Ascending aorta (tissue), 2 donors: ENCODE measurements at places on chromosomes 2 and 18. TPM values are rescaled to one million over a fixed set of nuclear protein-coding genes. Genes with fewer than 3 reads are reported as not detected.

MYOM1 gene
- total RNA-seq = 7.8 TPM

SCYGR6 gene
- total RNA-seq = not detected

TIMM21 gene
- 27.2 TPM for total RNA-seq

ANKRD29 gene
- 118 TPM for total RNA-seq

ERMN gene
- not detected for total RNA-seq

CCDC68 gene
- total RNA-seq = 15.8 TPM

IL1F10 gene
- not detected for total RNA-seq

METTL5 gene
- total RNA-seq = 42.6 TPM

L3MBTL4 gene
- total RNA-seq = not detected

MPPE1 gene
- total RNA-seq = 18.9 TPM

DHRS9 gene
- not detected for total RNA-seq

CFC1 gene
- not detected for total RNA-seq

APCDD1 gene
- total RNA-seq = 77.0 TPM

CAPN14 gene
- total RNA-seq = not detected

TNS1 gene
- 1,334 TPM for total RNA-seq

STPG4 gene
- total RNA-seq = not detected

BABAM2 gene
- 19.6 TPM for total RNA-seq

APLF gene
- total RNA-seq = 2.8 TPM

SERPINB13 gene
- total RNA-seq = not detected

LHCGR gene
- total RNA-seq = not detected

SLC38A11 gene
- total RNA-seq = not detected

RNF144A gene
- total RNA-seq = 1.8 TPM

C2orf80 gene
- total RNA-seq = not detected

ARID5A gene
- 267 TPM for total RNA-seq

REG1B gene
- not detected for total RNA-seq

RAPGEF4 gene
- total RNA-seq = 79.9 TPM

AGFG1 gene
- total RNA-seq = 25.5 TPM

DOK6 gene
- not detected for total RNA-seq

FTCDNL1 gene
- total RNA-seq = 3.4 TPM

ACKR3 gene
- total RNA-seq = 75.6 TPM

KIDINS220 gene
- 59.1 TPM for total RNA-seq

KCNIP3 gene
- 5.2 TPM for total RNA-seq

ZNF396 gene
- 0.21 TPM for total RNA-seq

IL37 gene
- total RNA-seq = not detected

SLC4A3 gene
- total RNA-seq = 1.8 TPM

HRH4 gene
- total RNA-seq = not detected

CCL20 gene
- not detected for total RNA-seq

GALR1 gene
- not detected for total RNA-seq

TTR gene
- total RNA-seq = 5.2 TPM

MTX2 gene
- total RNA-seq = 8.5 TPM

DSG1 gene
- total RNA-seq = not detected

MEP1B gene
- total RNA-seq = not detected

TMEM37 gene
- total RNA-seq = 2.3 TPM

POTEI gene
- not detected for total RNA-seq

FBXO48 gene
- 1.2 TPM for total RNA-seq

MAP4K3 gene
- total RNA-seq = 34.1 TPM

ADRA2B gene
- total RNA-seq = 9.4 TPM

CPO gene
- not detected for total RNA-seq

TMEM198 gene
- 6.0 TPM for total RNA-seq

DTYMK gene
- 25.0 TPM for total RNA-seq

DPP4 gene
- total RNA-seq = 1.7 TPM

CFAP65 gene
- total RNA-seq = not detected

RUFY4 gene
- not detected for total RNA-seq

BMP10 gene
- total RNA-seq = not detected

IMPA2 gene
- 43.4 TPM for total RNA-seq

LCT gene
- total RNA-seq = not detected

EDAR gene
- not detected for total RNA-seq

HTR2B gene
- total RNA-seq = 0.75 TPM
